ENCODE measurements at places on chromosomes 3 and 15.

- no peak for DNase-seq
Observed at GRCh38 chr15:36218322-36218721, 361.1 kb upstream of the CDIN1 start.

GRCh38 chr3:125032683-125033082 lies 23.1 kb downstream of the HEG1 start:
- DNase-seq, result no peak

GRCh38 chr15:86203462-86203861 lies 123.8 kb downstream of the AGBL1 start:
- DNase-seq, result no peak

GRCh38 chr15:25694239-25694584 lies 168.9 kb downstream of the ATP10A start:
- DNase-seq, result no peak

DNA sequence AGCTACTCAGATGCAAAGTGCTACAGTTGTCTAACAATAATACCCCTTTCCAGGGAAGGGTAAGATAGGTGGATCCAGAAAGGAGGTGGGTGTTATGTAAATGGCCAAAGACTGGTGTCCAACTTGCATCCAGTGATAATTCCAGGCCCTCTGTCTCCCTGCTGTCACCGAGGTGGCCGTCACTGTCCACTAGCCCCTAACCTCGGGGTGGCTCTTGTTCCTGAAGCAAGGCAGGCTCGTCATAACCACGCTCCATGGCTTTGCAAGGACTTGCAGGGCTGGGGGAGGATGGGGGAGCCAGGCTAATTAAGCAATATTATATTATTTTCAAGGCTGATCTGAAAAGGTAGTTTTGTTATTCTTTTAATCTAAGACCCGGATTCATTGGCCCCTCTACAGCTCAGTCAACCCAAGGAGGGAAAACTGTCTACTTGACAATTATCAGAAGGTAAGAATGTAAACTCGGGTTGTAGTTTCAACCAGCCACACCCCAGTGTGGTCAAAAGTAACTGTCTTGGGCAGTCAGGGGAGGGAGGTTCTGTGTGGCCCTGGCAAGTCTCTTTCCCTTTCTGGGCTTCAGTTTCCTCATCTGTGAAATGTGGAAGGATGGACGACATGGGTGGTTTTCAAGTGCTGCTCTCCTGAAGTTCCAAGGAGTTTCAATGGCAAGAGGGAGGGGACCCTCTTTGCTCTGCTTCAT lies 220.1 kb upstream of the BHLHE40 start:
- no peak for DNase-seq

DNA sequence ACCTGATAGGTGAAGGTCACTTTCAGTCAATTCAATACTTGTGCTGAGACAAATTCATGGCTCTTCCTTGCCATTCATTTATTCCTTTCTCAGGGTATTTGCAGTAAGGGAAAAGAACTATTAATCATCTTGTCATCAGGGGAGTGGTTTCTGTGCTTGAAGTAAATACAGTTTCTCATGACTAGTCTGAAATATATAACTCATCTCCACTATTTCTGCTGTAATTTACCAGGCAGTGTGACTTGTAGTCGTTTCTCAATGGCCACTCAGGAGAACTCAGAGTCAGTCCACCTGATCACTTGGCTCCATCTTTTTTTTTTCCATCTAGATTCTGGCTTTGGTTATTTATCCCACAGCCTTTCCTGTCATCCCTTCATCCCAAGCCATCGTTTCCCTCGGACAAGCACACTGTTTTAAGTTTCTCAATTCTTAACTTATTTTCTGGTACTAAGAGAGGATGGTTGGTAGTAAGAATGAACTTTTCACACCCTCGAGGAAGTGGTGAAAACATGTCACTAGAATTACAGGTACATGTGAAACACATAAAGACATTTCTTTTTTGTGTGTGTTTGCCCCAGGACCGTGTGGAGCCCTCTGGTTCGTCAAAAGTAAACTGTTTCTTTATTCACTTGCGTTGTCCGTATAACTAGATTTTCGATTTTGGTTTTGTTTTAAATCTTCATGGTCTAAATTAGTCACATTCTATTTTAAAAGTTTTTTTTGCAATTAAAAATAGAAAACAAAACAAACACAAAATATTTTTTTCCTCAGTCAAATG lies 620.2 kb downstream of the ZBBX start:
- no peak for DNase-seq

Measured in NCI-H1436 (cell line).